ENCODE measurements at places on chromosomes 4 and X. TPM values are rescaled to one million over a fixed set of nuclear protein-coding genes. Genes with fewer than 3 reads are reported as not detected.

Gene DMP1
- total RNA-seq, result not detected

Gene SH3TC1
- total RNA-seq, result 6.6 TPM

Gene MID1
- 16.6 TPM for total RNA-seq

Gene COX7B
- total RNA-seq, result 915 TPM

Gene RHOH
- total RNA-seq, result not detected

Gene GTPBP6
- total RNA-seq, result 15.9 TPM

Gene NUDT10
- total RNA-seq, result 0.96 TPM

Gene PLXNB3
- 3.8 TPM for total RNA-seq

Gene GLOD5
- not detected for total RNA-seq

Gene DNAAF6
- total RNA-seq, result not detected

Gene CFAP99
- total RNA-seq, result 0.96 TPM

Gene TDO2
- 12.1 TPM for total RNA-seq

Gene SPANXD
- total RNA-seq, result 7.6 TPM

Data from RPMI7951 (cell line).